Right renal pelvis (tissue), 4 donors: ENCODE measurements at places on chromosomes 3 and 15.

DNA sequence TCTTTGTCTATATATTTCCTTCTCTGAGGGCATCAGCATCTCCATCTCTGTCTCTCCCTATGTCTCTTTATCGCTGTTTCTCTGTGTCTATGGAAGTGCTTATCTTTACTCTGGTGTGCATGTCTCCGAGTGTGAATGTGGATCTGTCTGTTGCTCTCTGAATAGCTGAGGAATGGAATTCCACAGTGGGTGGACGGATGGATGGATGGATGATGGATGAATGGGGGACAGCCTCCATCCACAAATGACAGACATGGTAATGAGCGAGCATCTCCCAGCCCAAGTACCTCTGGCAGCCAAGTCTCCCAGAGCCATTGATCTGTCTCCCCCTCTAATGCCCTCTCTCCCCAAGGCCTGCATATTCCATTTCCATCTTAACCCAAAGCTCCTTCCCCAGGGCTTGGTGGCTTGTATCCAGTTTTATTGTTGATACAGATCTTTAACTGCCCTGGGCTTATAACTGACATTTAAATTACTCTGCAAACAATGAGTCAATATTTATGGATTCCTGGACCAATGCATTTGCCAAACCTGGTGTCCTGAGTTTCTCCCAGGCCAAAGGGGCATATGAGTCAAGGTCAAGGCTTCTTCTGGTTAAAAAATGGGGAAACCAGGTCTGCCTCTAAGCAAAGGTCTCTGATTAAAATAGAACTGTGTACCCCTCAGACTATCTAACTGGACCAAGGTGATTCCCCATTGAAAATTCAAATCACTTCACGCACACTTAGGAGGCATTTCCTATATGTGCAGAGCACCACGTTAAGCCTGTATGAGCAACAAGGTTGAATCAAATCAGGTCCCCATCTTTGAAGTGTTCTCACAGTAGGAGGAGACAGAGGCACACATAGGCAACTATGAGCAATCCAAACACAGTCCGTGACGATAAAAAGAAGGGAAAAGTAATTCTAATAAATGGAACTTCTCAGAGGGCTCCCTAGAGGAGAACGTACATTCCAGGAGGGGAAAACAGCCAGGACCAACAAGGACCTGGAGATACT, 109.9 kb downstream of the TLE3 start:
- no peak for DNase-seq

DNA sequence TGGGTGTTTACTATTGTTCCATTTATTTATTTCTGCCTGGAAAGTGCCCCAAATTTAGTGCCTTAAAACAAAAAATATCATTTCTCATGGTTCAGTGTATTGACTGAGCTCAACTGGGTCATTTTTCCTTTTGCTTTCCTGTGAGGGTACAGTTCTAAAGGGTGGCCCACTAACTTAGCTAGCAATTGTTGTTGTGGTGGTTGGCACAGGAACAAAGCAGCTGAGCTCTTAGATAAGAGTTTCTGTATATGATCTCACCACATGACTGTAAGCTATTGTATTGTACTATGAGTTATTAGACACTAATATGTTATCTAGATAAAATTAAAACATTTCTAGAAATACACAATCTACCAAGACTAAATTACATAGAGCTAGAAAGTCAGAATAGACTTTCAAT, 1283.7 kb downstream of the OTOL1 start:
- DNase-seq, result no peak

DNA sequence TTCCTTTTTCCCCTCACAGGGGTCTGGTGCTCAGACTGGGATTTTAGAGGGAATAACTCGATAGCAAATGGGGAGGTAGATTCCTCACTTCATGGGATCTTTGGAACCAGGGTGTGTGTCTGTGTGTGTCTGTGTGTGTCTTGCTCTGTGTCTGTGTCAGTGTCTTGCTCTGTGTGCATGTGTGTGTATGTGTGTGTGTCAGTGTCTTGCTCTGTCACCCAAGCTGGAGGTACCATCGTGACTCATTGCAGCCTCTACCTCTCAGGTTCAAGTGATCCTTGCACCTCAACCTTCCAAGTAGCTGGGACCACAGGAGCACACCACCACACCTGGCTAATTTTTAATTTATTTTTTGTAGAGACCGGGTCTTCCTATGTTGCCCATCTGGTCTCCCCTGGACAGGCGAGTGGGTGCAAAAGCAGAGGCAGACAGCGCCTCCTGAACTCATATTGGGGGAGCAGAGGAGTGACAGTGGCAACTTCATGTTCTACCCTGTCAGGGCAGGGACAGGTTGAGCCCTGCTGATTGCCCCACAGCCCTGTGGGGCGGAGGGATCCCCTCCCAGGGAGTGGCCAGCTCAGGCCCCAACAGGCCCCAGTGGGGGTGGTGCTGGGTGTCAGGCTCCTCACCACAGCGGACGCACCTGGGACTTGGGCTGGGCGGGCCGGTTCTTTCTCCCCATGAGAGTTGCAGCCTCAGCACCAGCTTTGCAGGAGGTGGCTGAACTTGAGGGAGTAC, 10.4 kb upstream of the SEMA4B start:
- DNase-seq, result no peak

DNA sequence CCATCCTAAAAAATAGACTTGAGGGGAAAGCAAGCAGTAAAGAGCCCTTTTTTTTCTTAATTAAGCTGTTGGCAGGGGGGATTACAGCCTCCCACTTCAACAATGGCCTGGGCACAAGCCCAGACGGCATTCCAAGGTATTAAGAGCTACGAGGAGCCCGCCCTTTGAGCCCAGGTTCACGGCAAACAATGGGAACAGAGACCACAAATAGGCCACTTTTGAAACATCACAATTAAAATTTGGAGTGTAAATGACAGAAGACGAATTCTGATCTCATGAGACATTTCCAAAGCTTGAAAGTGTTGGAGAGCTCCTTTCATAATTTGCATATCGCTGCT, 8.9 kb downstream of the CHSY1 start:
- DNase-seq, result no peak

DNA sequence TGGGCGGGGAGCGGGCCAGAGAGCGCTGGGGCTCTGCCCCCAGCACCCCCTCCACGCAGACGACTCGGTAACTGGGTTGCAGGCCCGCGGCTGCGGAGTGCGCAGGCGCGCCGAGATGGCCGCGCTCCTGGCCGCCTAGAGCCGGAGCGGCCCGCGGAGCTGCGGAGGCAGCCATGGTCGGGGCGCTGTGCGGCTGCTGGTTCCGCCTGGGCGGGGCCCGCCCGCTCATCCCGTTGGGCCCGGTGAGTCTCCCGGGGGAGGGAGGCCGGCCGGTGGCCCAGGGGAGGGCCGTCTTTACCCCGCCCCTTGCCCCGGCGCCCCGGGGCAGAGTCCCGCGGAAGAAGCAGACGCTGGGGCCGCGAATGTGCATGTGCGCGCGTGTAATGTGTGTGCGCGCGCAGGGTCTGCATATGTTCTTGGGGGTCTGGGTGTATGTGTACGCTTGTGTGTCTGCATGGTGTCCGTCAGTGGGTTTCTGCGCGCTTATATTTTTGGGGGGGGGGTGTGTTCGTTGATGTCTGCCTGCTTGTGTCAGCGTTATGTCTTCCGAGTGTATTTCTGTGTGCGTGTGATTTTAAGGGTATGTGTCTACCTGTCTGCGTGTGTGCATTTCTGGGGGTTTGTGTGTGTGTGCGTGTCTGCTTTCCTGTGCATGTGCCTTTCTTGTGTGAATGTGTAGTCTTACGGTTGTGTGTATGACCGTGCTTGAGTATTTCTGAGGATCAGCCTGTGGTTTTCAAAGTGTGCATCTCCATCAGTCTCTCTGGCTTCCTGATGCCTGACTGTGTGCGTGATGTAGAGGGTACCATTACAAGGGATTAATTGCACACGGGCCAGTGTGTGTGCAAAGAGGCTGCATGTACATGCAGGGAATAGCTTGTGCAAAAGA, at the start of gene ABHD14A:
Gene ABHD14A (plus strand): TSS at position 102 of the 889 bp plus-strand sequence. CDS start 72 bp downstream, at position 174.
- DNase-seq, result no peak

DNA sequence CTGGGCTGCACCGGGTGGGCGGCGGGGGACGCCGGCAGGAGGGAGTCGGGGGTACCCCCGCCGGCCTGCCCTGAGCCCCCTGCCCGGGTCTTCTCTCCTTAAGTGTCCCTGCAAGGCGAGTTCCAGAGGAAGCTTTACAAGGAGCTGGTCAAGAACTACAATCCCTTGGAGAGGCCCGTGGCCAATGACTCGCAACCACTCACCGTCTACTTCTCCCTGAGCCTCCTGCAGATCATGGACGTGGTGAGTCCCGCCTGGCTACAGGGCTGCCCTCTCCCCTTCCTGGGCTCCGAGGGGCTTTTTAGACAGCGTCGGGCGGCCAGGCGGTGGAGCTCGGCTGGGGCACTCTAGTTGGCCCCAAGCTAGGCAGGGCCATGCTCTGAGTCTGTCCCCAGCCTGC, 480 bp downstream of the CHRNA7 start:
- DNase-seq, result no peak

GRCh38 chr3:16476636-16477035, 36.9 kb downstream of the RFTN1 start:
- no peak for DNase-seq

GRCh38 chr3:122773944-122774509, 19.6 kb downstream of the HSPBAP1 start:
- no peak for DNase-seq

- peak; percentile 70 for DNase-seq
These were observed 40.1 kb downstream of the ANAPC13 start for GRCh38 chr3:134445636-134446035.

DNA sequence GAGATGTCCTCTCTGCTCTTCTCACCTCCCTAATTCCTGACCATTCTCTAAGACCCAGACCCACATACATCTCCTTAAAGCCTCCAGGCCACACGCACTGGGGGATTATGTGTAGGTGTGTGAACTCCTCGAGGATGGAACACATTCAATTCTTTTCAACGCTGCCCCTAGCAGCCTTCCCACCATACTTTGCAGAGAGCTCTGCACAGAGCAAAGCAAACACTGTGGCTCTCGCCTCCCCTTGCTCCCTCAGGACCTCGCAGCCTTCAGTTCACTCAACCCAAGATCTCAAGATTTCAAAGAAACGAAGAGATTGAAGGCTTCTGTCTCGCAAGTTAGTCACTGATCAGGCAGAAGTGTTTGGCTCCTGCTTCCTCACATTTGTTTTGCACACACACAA, 6.0 kb downstream of the ACTC1 start:
- no peak for DNase-seq

DNA sequence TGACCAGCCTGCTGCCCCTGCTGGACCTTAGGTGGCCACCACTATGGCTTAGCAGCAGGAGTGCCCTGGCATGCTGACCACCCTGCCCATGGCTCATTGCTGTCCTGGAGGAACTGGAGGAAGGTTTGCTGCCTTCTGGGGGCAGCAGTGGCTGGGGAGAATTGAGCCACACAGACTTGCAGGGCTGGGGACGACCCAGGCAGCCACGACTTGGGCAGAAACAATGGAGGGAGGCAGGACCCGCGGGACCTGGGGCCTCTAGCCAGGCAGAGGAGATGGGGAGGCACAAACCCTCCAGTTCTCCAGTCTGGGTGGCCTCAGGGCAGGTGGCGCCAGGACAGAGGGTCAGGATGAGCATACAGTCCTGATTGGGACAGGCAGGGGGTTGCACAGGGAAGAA, 32.8 kb downstream of the ADAMTS7 start:
- DNase-seq, result no peak

DNA sequence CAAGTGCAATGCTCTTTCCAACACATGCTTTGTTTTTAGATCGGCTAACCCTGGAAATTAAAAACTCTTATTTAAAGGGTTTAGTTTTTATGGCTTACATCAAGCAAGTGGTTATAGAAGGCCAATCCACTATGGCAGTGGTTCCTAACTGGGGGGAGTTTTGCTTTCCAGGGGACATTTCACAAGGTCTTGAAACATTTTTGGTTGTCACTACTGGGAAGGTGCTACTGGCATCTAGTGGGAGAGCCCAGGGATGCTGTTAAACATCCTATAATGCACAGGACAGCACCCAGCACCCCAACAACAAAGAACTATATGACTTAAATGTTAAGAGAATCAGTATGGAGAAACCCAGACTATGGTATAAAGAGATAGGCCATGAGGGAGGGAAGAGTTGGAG, 439.0 kb downstream of the NTRK3 start:
- no peak for DNase-seq

GRCh38 chr3:27509376-27509775, 25.2 kb upstream of the SLC4A7 start:
- no peak for DNase-seq

DNA sequence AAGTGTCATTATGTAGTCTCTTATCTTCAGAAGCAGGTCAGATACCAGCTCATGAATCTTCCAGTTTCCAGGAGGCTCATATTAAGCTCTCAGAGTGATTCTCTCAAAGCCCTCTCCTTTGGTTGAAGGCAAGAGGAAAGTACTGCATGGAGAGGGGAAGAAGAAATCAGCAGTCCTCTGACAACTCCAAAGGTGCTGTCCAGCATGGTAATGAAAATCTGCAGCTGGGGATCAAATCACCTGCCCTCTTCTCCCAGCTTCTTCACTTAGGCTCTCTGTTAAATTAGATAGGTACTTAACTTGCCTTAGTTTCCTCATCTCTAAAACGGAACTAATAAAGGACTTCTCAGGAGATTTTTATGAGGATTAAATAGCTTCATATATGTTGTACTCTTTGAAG, 738.8 kb upstream of the GOLIM4 start:
- no peak for DNase-seq

DNA sequence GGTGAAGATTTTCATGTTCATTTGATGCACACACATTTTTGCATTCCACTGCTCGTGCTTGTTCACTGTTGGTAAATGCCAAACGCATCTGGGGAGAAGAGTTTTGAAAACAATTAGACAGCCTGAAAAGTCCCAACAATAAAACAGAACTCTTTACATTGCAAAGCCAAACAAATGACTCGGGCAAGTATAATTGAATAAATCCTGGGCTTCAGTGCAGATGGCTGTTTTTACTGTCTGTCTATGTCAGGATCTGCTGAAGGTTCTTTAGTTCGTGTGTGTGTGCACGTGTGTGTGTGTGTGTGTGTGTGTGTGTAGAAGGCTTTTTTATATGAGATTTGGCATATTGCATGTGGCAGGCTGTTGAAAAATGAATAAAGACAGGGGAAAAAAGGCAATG, 277.5 kb upstream of the CDIN1 start:
- no peak for DNase-seq

DNA sequence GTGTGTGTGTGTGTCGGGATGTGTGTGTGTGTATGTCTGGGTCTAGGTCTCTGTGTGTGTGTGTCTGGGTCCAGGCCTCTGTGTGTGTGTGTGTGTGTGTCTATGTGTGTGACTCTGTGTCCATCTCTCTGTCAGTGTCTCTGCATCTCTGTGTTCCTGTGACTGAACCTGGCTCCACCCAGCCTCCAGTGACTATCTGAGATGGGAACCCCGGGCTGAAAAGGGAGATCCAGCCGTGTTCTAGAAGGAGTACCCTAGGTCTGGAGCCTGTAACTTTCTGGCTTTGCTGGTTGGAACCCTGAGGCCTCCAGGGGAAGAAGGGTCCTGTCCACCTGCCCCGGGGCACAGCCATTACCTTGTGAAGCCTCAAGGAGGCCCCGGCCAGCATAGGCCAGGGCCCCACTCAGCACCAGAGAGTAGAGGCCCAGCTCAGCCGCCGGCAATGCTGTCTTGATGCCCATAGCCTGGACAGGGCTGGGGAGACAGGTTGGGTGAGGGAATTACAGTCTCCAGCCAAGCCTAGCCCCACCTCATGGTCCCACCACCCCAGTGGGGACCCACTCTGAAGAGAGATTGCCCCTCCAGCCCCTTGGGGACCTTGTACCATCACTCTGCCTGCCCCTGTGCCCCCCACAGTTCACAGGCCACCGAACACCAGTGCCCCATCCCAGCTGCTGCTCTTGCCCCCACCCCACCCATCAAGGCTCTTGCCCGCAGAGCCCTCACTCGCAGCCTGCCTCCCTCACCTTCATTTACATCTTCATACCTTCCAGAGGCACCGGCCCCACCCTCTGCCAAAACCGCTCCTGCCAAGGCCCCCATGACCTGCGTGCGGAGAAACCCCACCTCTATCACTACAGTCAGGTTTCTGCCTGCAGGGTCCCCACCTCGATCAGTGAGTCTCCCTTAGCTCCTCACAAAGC, 2.0 kb downstream of the HHATL start:
- no peak for DNase-seq
